ENCODE measurements at places on chromosomes 4 and X.

GRCh38 chr4:1210971-1211370 lies 38.0 kb downstream of the CTBP1 start:
- no peak for DNase-seq

- no peak for DNase-seq
Observed at GRCh38 chr4:1323280-1323634, 23.8 kb upstream of the UVSSA start.

- DNase-seq: no peak
Observed at GRCh38 chr4:99473131-99473530, 37.7 kb upstream of the C4orf17 start.

DNA sequence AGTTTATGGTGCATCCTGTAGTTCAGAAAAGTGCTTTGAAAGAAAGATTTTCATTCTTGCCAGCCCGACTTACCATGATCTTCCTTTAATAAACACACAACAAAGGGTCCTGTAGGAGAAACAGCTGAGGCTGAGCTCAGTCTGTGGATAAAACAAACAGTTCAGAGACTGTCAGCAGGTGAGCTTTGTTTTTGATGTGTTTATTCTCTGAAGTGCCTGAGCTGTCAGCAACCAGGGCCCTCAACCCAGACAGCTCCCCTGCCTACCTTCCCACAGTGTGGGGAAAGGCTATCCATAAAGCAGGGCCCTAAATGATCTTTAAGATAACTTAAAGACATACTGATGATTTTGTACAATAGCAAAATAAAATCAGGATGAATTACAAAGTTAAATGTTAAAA lies 459.2 kb upstream of the GALNT7 start:
- DNase-seq: no peak

- no peak for DNase-seq
Observed at GRCh38 chr4:188620608-188621007, 481.4 kb downstream of the TRIML1 start.

- no peak for DNase-seq
Observed at GRCh38 chrX:42119076-42119475, 195.7 kb upstream of the CASK start.

GRCh38 chrX:20427173-20427770 lies 160.6 kb upstream of the RPS6KA3 start:
- no peak for DNase-seq

GRCh38 chr4:168317621-168318020 lies 931 bp downstream of the DDX60 start:
- DNase-seq: no peak

DNA sequence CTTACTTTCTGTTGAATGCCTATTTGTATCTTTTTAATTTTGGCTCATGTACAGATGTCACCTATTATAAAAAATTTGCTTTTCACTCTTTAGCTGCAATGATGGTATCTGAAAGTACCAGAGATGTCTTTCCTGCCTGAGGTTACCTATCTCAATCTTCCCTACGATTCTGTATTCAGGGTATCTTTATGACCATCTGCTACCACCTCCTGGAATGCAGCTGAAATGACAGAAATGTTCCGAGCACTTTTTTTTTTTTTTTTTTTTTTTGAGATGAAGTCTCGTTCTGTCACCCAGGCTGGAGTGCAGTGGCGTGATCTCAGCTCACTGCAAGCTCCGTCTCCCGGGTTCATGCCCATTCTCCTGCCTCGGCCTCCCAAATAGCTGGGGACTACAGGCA lies 136.4 kb downstream of the REPS2 start:
- DNase-seq: no peak

- DNase-seq: no peak
Observed at GRCh38 chr4:8224975-8225625, 26.0 kb downstream of the SH3TC1 start.

DNA sequence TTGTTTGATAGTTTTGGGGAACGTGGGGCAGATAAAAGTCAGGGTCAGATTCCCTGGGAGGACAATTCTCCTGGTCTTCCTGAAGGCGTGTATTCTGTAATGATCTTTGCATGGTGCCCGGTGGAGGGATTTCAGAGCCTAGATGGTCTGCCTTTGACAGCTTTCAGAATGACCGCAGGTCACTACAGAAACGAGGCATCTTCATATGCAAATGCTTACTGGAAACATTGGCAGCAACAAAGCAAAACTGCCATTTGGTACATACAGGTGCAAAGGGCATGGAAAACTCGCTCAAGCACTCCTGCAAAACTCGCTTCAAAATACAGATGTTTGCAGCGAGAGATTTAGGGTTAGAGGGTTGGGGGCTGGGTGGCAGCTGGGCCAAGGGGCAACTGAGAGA lies 8.8 kb downstream of the C4orf50 start:
- no peak for DNase-seq
